ENCODE measurements at places on chromosomes 3 and 15. TPM values are rescaled to one million over a fixed set of nuclear protein-coding genes. Genes with fewer than 3 reads are reported as not detected.
A peak's percentile ranks its signal among the peaks of the same experiment; 100 is the strongest.

DNA sequence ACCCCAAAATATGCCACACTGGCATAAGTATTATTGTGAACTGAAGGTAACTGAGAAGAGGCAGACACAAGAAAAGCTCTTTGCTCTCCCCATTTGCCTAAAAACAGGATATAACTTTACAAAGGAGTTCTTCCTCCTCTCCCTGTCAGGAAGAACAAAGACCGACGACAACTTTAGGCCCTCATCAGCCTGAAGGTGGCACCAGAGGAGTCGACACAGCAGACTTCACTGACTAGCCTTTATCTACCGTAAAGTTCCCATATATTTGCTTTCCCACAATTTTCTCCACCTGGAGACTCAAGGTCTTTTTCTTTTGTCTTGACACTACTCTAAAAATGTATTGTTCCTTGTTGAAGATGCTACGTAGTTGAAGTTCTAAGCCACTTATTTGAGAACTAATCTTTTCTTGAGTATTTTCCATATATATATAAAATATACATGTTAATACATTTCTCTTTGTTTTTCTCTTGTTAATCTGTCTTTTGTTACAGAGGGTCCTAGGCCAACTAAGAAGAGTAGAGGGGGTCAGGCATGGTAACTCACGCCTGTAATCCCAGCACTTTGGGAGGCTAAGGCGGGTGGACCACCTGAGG lies 16.2 kb upstream of the XIRP1 start:
- peak; percentile 68 for DNase-seq

- peak; percentile 82 for DNase-seq
These were observed 11.5 kb upstream of the CHAC1 start for GRCh38 chr15:40941528-40942336.

- DNase-seq: peak; percentile 24
These were observed 23.3 kb downstream of the STAG1 start for GRCh38 chr3:136728918-136729317.

DNA sequence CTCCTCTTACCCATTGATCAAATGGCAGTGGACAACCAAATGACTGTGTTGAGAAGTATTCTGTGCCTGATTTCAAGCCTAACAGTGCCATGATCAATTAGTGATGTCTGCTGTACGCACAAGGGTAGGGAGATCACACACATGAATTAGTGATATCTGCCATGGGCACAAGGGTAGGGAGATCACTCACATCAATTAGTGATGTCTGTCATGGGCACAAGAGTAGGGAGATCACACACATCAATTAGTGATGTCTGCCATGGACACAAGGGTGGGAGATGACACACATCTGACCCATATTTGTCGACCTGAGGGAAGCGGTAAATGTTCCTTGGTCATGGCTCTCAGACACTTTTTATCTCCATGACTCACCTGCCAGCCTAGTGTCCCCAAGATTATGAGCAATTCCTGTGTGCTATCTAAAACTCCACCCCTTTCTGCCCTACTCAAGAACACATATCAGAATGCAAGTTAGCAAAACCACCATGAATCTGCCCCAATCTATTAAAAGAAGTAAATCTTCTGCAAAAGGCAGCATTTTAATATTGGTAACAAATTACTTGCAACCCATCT lies 165.0 kb downstream of the NTRK3 start:
- DNase-seq: no peak

- no peak for DNase-seq
These were observed 3.7 kb upstream of the ALDH1A3 start for GRCh38 chr15:100875976-100876375.

DNA sequence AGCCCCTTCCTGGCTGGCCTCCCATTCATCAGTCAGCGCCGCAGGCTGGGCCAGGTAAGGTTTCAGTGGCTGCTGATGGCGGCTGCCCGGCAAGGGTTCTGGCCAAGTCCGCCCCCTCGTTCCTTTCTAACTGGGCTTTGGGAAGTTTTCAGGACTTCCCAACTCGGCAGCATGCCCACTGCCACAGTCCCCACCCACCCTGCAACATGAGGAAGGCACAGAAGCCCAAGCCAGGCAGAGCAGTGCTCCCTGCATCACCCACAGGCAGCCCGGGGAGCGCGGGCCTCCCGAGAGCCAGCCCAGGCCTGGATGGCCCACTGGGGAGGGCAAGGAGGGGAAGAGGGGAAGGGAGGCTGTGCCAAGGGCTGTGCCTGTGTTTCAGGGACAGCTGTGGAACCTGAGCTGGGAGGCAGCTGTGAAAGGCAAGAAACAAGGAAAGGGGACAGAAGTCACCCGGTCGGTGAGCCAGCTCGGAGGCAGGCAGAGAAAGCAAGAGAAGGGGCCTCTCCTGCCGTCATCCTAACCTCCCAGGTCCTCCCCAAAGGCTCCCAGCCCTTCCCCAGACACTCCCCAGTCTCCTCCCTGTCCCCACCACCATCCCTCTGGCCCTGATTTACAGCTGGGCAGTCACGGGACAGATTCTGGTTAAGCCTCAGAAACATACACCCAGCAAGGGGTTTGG lies 73.9 kb downstream of the CPN2 start:
- DNase-seq: peak; percentile 95

- DNase-seq: no peak
These were observed 4.6 kb downstream of the ERICH6 start for GRCh38 chr3:150699068-150699639.

GRCh38 chr15:62873203-62873602 lies 169.3 kb upstream of the TPM1 start:
- DNase-seq: no peak

Gene RBMS3
- total RNA-seq: 195 TPM

Gene AMT
- 13.5 TPM for total RNA-seq

GRCh38 chr15:48090666-48091065 lies 30.1 kb upstream of the SLC24A5 start:
- no peak for DNase-seq

DNA sequence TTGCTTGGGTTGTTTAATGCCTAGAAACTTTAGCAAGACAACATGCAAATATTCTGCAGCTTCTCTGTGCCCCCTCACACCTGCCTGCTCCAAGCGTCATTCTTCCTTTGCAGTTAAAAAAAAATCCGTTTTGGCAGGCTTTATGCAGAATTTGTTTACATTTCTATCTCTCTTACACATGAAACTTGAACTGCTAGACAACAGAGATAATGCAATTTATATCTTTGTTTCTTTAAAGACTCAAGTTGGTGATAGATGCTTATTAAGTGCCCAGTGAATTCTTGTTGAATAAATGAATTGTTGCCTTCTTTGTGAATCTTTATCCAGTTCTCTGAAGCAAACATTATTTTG lies 53.2 kb downstream of the CHST2 start:
- DNase-seq: no peak

Gene HRH1
- total RNA-seq: 15.2 TPM

DNA sequence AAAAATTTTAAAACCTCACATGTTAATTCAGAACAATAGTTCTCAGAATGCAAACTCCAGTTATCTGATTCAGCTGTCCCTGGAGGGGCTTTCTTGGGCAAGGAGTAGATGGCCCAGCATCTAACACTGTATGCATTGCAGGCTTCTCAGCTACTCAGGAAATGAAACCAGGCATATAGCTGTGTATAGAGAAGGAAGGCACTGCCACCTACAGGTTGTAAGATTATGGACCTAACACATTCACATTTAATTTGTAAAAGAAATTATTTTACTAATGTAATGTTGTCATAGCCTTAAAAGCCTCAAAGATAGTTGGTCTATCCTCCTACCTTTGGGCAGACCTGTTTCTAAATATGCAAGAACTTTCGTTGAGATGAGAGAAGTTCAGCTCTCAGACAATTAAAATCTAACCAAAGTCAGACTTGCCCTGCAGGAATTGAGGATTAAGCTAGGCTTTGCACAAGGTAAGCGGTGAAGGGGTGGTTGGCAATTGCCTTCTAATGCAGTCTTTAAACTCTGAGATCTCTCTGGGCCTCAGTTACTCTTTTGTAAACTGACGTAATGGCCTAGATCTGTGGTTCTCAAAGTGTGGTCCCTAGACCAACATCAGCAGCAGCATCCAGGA lies 132.8 kb upstream of the SLC24A5 start:
- DNase-seq: peak; percentile 76

Gene IL20RB
- 2.9 TPM for total RNA-seq

Gene INSYN1
- 9.6 TPM for total RNA-seq

Gene NOX5
- 1.2 TPM for total RNA-seq

GRCh38 chr3:100753846-100754245 lies 44.6 kb downstream of the TFG start:
- DNase-seq: no peak

DNA sequence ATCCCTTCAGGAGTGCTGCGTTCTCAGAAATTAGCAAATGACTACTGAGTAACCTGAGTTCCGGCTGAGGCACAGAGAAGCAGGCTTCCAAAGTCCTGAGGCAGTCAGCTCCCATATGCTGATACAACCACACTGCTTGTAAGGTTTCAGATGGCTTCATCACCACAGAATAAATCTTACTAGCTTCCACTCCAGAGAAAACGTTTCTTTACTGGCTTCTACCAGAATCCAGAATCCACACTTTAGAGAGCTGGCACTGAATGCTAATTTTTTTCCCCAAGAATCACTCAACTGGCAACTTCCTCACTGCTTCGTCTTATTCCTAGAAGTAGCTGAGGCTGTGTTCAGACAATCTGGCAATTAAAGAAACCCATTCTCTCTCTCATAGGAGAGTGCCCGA lies 21.4 kb downstream of the TAMM41 start:
- DNase-seq: no peak
